ENCODE measurements at places on chromosomes 5 and 9.
A peak's percentile ranks its signal among the peaks of the same experiment; 100 is the strongest.

DNA sequence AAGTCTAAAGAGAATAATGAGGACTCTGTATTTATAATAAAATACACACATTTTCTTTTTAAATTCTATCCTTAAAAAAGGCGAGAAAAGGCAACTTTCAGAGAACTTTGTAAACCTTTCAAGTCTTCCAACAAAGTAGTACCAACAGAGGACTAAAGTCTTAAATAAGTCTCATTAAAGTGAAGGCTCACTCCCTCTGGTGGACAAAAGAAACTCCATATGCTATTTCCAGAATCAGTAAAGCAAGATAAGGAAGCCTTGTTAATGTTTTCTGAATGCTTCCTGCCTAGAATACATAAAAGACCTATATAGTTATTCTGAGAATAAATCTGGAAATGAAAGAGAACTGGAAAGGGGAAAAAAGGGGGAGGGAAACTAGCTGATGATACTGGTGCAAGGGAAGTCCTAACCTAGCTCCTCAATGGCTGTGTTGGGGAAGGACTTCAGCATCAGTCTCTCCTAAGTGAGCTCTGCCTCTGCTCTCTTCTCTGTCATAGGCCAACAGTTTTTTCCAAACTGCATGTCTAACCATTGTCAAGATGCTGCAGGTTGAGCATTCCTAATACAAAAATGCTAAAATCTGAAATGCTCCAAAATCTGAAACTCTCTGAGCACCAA lies 7.2 kb downstream of the HMGCS1 start:
- peak; percentile 77 for DNase-seq

DNA sequence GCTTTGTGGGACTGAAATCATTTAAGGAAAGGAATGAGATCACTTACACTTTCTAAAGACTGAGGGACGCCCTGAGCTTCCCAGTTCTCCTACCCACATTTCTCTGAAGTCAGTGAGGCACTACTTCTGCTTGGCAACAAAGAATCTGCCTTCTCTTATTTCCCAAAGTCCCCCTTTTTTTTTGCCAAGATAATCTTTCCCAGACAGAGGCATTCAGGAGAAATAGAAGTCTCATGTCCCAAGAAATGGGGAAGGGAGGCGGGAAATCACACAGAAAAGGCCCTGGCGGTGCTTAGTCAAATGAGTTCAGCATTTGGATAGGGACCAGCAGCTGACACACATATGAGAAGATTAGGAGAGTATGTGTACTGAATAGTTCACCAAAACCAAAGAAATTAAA lies 159.7 kb downstream of the MUSK start:
- DNase-seq: no peak

DNA sequence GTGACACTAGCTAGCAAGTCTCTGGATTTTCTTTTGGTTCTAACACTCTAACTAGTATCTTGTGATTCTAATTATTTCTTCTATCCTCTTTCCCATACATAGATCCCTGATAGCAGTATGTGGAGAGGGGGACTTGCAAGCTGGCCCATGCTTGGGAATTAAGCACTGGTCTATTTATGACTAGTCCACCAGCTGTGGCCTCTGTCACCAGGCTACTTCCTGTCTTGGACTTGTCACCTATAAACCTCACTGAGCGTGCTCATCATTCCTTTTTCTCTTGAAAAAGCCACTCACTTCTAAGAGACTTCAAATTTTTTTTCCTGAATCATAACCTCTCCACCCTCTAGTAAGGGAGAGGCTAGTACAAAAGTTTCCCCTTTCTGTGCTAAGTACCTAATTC lies 32.3 kb upstream of the MAMDC2 start:
- DNase-seq: no peak

DNA sequence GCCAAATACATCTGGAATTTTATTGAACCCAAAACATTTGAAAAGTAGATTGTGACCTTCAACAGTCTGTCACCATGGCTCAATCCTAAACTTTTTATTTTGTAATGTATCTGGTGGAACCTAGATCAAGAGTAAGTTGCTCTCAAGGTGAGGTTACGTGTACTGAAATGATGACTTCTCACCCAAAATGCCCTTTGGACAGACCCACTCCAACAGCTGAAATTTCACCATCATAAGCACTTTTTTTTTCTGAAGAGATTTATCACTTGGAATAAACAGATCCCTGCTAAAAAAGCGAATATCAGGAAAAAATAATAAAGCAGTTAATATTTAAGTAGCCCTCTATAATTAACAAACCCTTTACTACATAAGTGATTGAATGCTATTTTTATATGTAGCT lies 155.0 kb upstream of the FBXL7 start:
- no peak for DNase-seq

- peak; percentile 100 for DNase-seq
These were observed 25.6 kb upstream of the HMGCS1 start for GRCh38 chr5:43338862-43339261.

DNA sequence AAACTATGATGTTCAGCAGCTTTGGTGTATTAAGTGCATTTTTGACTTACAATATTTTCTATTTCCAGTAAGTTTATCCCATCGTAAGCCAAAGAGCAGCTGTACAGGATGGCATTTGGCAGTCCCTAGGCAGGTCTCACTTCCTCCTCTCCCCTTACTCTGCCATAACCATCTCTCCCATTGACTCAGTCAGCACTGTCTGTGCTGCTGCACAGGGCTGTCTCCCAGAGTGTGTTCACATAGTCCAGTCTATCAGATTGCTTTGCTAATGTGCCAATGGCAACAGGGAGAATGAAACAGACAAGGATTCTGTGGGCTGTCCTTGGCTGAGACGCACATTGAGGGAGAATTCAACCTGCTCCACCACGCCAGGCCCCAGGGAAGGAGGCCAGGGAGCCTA lies 47.0 kb upstream of the CAST start:
- DNase-seq: peak; percentile 40

Measured in MV-4-11 (cell line).